ENCODE measurements at places on chromosomes 2 and 18.
A peak's percentile ranks its signal among the peaks of the same experiment; 100 is the strongest.

DNA sequence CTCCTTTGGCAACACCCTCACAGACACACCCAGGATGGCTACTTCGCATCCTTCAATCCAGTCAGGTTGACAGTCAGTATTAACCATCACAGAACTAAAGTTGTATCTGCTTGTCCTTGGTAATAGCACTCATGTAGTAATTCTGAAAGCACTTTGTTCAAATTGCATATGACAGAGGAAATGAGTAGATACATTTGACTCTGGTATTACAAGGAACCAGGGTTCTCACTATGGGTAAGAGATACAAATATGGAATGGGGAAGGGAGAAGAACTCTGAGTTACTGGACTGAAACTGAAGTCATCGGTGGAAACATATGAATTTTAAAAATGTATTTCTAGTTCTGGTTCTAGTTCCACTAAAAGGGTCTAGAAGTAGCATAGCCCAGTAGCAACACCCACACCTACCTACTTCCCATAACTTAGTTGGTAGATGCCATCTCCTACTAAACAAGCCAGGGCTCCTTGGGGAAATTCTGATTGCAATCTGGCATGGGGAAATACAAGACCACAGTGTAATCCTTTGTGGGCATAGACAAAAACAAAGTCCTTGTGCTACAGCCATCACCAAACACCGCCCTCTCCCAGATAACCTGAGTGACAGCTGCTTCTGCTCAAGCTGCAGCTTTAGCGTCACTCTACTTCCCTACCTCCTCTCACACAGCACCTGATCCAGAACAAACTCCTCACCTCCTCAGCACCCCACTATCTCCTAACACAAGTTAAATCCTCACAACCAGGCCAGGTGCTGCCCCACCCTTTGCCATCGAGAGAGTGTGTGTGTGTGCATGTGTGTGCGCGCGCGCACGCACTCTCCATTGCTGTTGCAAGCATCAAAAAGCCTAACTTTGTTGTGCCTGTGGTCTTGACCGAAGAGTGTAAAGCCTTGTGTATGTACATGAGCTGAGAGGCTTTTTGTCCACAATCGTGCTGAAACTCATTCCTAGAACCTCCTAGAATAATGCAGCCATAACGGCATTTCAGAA is 31.4 kb upstream of the CD226 start:
- no peak for DNase-seq

DNA sequence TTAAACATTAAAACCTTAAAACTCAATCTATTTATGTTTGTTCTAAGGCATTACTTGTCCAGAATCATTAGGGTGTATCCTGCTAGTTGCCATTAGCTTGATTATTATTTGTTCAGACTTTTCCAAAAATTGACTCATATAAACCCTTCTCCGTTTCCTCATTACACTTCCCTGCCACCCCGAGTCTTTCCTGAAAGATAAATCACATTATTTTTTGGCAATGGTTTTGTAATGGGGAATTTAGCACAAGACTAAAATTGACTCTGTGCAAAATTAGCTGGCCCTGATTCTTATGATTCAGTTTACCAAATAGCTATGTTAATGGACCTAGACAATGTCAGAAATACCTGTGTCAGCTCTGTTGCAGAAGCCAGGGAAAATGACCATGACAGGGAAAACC is 112.2 kb upstream of the NT5C1B start:
- DNase-seq: no peak

DNA sequence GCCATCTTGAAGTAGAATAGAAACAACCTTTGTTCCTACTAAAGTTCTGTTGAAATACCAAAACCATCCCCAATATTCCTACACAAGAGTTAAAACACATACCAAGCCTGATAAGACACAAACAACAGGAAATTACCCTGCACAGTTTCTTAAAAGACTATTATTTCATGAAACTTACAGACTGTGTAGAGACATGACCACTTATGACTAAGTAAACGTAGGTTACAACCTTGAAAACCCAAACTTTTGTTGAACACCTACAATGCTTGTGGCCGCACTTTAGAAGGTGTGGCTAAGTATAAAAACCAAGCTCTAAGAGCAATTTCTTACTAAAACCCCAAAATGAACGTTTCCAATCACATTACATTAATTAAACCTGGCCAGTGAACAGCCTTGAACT is 2.0 kb downstream of the SMAD2 start:
- peak; percentile 54 for DNase-seq

- peak; percentile 16 for DNase-seq
These were observed 627 bp downstream of the CDCA7 start for GRCh38 chr2:173355132-173355865.

GRCh38 chr2:233974530-233975071 is 57.4 kb downstream of the TRPM8 start:
- DNase-seq: no peak

DNA sequence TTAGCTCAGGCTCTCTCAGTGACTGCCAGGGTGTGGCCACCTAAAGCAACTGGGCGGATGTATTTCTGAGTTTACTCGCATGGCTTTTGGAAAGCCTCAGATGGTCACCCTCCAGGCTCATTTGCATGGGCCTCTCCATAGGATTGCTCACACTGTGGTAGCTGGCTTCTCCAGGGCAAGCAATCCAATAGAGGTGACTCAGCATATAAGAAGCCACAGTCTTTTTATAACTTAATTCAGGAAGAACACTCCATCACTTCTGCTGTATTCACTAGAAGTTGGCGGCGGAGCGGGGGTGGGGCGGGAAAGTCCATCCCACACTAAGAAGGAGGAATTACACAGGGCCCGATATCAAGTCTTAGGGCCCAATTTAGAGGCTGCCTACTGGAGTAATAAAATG is 3.6 kb upstream of the DOK6 start:
- no peak for DNase-seq

GRCh38 chr2:33383855-33384598 is 92.4 kb upstream of the RASGRP3 start:
- DNase-seq: no peak

DNA sequence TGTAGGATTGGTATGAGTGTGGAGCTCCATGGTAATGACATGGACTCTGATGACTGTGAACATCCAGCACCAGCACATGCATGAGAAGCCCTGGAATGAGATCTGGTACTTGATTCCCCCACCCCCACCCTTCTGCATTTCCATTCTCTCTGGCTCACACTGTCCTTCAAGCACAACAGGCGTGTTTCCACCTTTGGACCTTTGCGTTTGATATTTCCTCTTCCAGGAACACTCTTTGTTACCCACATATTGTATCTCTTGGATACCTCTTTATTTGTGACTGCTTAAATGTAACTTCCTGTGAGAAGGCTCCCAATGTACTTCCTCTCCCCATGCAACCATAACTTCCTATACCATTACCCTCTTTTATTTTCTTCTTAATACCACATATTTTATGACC is 263.8 kb downstream of the HNMT start:
- no peak for DNase-seq

DNA sequence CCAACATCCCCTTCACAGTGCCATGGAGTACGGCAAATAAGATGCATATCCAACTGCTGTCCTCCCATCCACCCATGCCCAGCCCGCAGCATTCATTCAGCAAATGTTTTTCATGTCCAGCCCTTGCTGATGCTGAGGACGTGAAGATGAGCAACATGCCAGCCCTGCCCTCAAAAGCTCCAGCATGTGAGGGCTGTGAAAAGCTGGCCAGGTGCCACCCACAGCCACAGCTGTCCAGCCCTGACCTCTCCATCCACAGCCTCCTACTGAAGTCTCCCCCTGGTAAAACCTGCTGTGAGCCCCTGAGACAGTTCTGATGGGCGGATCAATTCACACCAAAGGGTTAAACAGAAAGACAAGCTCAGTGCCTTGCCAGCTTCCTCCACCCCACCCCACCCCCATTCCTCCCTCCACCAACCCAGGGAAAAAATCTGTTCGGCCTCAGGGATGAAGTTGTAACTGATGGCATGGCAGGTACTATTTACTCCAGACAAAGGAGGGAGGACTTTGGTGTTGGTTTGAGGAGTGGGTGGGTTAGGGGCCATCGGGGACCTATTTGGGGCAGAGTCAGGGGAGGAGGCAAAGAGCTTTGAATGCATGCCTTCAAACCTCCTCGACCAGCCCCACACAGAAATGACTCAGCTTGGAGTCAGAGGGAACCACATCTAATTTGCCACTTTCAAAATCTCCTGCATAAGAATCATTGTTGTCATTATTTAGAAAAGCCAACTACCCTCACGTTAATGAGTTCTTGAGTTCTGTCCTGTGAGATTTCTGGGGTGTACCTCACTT is 4.3 kb downstream of the ZBTB7C start:
- DNase-seq: no peak

DNA sequence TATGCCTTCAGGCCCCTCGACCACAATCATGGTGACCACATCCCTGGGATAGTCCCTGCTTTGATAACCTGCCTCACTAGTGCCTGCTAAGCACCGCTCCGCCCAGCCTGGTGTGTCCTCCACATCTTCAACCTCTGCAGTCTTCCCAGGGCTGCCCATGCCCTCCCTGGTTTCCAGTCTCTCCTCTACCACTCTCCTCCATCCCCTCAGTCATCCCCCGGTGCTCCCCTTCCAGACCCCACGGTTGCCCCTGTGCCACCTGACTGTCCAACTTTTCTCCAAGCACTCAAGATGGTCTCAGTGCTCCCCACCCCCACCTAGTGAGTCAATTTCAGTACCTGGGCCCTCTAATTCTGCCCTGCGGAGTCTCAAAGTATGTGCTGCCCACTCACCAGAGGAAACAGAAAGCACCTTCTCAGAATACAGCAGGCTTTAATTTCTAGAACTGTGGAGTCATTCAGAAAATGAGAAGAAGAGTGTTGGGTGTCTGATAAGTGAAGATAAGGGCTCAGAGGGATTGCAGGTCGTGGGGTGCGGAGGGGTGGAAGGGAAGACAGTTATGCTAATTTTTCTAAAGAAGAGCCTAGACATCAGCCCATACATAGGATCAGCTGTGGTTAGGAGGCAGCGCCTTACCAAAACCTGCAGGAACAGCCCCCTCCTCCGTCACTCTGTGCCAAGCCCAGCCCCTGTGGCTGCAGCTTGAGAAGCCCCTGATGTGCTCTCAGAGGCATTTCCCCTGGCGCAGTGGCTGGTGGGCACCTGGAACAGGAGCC is 53.6 kb upstream of the CAB39 start:
- DNase-seq: peak; percentile 74

DNA sequence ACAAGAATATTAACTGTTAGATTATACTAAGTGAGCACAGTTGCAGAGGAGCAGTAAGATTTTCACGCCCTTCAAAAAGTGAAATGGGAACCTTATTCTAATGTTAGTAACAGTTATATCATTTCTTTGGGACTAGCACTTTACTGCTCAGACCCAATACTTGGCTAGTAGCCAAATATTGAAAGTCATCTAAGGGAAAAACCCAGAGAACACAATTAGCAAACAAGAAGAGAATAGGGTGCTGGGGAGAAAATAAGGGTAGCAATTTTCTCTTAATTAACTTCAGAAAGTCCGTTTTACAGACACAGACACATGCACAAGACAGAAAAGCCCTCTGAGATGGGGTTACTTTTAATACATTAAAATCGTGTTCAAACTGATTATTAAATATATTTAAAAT is 71.8 kb downstream of the ID2 start:
- DNase-seq: no peak

- no peak for DNase-seq
These were observed 507.8 kb downstream of the FBXO15 start for GRCh38 chr18:73639788-73640187.

DNA sequence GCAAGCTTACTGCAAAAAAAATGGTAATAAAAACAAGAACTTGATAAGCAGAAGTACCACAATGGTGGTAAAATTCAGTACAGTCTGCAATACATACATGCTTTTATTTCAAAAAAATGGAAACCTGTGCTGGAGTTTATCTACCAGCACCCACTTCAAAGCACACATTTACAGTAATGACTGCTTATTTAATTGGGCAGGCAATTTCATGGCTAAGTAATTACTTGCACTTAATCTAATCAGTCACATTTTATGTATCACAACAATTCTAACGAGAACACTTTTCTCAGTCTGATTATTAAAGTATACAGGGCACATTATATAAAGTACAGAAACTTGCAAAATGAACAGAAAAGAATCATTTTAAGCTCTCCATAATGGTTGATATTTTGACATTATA is 5.2 kb downstream of the APCDD1 start:
- DNase-seq: no peak

- DNase-seq: peak; percentile 12
These were observed 453.0 kb downstream of the GALR1 start for GRCh38 chr18:77702686-77703085.

Measured in CD4-positive, alpha-beta T cell treated with Interleukin-2 at 100 ng/mL for 4 hours (primary cell).